Activated CD4-positive, CD25-positive, alpha-beta regulatory T cell treated with anti-CD3 and anti-CD28 coated beads, Interleukin-2, amount 50 U/mL, for 24 hours (primary cell): ENCODE measurements at places on chromosomes 5 and 9.

DNA sequence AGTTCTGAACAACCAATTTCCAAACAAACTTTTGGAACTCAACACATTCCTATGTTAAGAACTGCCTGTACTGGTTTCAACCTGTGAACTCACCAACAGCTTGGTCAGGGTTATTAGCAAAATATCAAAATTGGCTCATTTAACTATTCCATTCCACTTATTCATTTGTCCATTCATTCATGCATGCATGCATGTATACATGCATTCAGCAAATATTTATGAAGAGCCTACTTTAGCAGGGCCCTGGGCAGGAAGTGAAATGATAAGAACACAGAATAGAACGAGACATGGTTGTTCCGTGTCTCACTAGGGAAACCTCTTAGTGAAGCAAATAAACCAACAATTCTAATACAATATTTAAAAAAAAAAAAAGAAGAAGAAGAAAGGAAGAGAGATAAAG, 107.4 kb downstream of the GLIS3 start:
- no peak for ATAC-seq

DNA sequence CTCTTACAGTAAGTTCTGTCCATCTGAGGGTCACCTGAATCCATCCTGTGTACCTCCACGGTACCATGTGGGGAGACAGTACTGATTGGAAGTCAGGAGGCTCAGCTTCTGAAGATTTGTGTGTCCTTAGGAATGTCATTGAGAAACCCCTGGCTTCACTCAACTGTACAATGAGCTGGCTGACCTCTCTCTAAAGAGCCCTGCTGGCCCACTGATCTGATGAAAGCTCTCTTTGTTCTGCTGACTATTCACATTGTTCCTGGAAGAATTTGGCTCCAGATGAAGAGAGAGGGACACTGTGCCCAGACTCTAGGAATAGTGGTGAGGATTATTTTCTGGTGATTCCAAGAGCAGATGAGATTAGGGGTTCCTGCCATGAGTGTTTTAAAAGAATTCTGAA, 141.2 kb downstream of the LURAP1L start:
- ATAC-seq: no peak

DNA sequence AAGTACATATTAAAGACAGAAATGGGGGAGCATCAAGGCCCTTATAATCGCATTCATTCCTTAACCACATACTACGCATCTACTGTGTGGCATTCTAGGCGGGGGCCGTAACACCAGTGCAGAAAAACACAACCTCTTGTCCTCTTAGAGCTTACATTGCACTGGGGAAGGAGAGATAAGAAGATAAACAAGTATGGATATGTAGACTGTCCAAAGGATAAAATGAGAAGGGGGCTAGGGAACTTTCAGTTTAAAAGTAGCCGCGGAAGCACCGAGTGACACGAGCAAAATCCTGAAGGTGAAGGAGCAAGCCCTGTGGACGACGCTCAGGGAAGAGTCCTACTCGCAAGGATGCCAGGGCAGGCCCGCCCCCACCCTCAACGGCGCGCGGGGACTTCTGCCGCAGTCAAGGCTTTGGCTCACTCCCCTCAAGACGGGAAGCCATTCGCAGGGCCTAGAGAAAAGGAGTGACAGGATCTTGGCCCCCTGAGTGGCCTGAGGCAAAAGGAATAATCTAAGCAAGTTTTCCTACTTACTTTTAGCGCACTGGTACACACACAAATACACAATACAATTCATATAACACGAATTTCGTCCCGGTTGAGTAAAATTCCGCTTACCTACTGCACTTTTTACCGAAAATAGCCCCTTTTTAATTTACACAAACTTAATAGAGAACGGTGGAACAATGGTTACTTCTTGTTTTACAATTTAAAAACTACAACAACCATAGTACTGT, 1.3 kb upstream of the NIPBL start:
- no peak for ATAC-seq

DNA sequence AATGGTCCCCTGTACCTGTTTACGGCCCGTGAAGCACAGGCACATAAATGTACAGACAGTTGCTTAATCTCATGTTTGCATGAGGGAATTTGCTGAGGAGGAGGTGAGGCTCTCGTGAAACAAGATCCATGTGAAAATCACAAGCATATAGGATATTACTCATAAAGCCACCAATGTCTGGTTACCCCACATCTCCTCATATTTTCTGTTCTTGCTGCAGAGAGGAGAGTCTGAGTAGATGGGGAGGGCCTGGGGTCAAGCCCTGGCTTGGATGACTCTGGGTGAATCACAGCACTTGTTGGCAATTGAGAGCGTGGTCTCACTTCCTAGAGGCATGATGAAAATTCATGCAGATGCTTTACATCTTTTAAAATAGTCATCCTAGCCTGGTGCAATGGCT, 975 bp downstream of the AGXT2 start:
- no peak for ATAC-seq

DNA sequence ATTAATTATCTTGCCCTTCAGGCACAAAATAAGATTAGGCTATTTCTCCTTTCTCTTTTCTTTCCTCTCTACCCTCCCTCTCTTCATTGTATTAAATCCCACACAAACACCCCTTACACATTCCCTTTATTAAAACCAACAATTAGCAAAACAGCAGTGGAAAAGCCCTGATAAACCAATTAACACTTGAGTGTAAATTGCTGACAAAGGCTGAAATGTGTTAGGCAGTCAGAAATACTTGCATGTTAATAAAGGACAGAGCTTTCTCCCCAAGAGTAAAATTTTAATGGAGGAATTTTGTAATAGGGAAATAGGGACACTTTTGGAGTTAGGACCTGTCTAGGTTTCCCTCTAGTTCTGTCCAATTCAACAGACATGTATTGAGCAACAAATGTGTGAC, 370.9 kb downstream of the MRPS30 start:
- no peak for ATAC-seq

GRCh38 chr5:146703899-146704298, 174.7 kb downstream of the PPP2R2B start:
- ATAC-seq: no peak

- no peak for ATAC-seq
Observed at GRCh38 chr9:34254141-34254913, 74.7 kb downstream of the KIF24 start.

- no peak for ATAC-seq
Observed at GRCh38 chr9:87089929-87090328, 142.6 kb upstream of the GAS1 start.

GRCh38 chr5:43041669-43042175, 1.6 kb upstream of the ANXA2R start:
- peak; percentile 21 for ATAC-seq

DNA sequence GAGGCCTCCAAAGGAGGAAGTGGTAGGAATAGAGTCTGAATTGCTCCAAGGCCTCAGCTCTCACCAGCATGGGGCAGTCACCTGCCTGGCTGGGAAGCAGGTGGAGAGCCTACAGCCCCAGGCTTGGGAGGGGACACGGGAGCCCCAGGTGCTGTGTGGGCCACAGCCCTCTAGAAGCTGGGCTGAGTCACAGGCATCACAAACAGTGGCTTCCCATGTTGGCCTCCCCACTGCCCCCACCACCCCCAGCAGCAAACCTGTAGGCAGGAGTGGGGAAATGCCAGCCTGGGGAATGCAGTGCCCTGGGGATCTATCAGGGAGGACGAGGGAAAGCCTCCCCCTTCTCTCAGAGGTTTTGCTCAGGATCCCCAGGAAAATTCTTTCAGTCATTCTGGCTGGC, 309.6 kb downstream of the SLIT3 start:
- no peak for ATAC-seq

DNA sequence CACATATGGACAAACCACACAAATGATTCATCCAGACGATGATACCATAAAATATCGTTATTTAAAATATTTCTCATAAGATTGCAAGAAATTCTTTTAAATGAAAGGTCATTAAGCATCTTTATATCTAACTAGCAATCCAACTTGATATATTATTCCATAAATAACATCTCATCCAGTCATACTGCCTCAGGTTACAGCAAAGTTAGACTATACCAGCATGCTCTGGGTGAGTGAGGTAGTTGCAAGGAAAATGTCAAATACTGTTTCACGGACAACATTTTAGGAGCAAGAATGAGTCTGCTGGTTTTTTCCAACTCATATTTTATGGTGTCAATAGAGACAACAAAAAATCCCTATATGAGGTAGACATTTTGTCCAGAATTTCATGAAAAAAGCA, 200.9 kb upstream of the TRPM3 start:
- ATAC-seq: no peak

- ATAC-seq: no peak
Observed at GRCh38 chr9:615756-616155, 225.7 kb upstream of the DMRT1 start.

DNA sequence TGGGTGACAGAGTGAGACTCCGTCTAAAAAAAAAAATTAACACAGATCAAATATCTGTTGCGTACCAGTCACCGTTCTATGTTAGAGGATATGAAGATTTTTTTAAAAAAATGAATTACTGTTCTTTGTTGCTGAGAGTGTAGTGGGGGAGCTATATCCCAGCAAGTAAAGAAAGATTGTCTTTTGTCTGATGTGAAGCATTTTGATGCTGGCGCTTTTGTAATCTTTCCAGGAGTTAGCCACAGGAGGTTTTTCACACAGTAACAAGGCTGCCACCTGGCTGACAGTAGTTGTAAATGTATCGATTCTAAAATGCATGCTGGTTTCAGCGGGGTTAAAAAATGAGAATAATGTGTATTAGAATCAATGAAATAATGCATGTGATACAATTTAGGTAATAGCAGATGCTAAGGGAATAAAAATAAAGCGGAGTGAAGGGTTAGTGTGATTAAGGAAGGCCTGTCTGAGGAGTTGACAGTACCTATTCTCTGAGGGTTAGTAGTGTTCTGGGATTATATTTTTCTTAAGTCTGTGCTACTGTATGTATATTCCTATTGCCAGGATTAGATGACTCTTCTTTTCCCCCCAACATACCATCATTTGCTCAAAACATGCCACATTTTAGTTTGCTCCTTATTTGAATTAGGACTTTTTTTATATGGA, 3.4 kb downstream of the LMNB1 start:
- no peak for ATAC-seq

- no peak for ATAC-seq
Observed at GRCh38 chr5:53355316-53355715, 125.1 kb upstream of the FST start.

DNA sequence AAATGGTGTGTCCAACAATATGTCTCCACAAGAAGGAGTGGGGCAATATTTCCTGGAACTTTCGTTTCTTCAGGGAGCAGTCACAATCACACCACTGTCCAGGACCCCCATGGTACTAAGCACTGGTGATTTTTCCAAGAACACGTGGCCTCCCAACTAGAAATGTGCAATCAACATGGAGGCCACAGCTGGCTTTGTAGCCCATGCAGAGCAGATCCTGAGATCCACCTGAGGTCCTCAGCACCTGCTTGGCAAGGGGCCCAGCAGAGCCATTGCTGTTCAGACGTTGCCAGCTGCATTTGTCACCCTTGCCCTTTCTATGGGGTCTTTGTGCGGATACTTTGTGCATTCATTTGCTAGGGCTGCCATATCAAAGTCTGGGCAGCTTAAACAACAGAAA, 334.5 kb upstream of the IRX4 start:
- ATAC-seq: no peak

- no peak for ATAC-seq
Observed at GRCh38 chr5:109917966-109918365, 228.2 kb downstream of the MAN2A1 start.

- no peak for ATAC-seq
Observed at GRCh38 chr5:110356677-110357076, 369.8 kb downstream of the TMEM232 start.

DNA sequence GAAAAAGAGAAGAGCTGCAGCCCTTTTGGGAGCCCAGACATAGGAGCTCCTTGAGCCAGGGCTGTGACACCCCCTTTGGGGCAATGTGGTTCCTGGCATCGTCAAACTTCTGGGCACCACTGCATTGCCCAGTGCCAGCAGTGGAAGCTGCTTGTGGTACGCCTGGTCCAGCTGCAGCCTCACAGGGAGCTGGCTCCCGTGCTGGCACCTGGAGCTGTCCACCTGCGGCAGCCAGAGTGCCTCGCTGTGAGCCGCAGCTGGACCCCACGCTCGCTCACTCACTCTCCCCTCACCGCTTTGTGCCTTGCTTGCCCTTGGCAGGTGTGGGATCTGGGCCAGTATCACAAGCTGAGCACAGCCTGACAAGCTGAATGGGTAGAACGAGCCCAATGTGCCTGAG, 1150.8 kb upstream of the CDH6 start:
- no peak for ATAC-seq
